ENCODE measurements at places on chromosomes 4 and X.

GRCh38 chr4:40916880-40917279 lies 167.1 kb downstream of the NSUN7 start:
- no peak for DNase-seq

DNA sequence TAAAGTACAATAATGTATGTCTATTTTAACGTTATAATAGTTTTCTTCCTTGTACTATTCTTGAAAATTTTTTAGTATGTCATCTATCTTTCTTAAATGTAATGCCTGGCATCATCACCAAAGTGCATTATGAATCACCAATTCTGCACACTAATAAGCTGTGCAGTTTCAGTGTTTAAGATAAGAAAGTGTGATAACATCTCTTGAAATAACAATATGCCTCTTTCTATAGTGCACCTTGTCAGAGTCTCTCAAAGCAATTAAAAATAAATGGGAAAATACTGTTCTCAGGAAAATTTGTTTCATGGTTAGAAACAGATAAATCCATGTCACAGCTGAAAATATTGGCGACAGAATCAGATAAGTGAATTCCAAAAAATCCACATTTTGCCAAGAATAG lies 457.4 kb upstream of the PCDH10 start:
- DNase-seq = no peak

DNA sequence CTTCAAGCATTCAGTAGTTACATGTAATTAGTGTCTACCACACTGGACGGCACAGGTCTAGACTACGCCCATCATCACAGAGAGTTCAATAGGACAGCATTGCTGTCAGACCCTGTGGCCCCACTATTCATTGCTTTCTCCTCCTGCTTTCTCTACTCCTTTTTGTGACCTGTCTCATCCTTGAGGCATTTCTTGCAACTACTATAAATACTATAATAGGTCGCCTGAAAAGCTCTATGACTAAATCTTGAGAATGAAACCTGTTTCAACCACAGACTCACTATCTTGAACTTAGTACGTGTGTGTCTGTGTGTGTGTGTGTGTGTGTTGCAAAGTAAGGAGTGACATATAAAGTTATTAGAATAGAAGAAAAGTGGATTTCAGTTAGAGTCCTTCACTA lies 252.9 kb upstream of the KLF3 start:
- no peak for DNase-seq

GRCh38 chrX:132491191-132491590 lies 2.4 kb upstream of the MBNL3 start:
- DNase-seq = no peak

GRCh38 chrX:131802836-131803626 lies 220.1 kb upstream of the STK26 start:
- no peak for DNase-seq

DNA sequence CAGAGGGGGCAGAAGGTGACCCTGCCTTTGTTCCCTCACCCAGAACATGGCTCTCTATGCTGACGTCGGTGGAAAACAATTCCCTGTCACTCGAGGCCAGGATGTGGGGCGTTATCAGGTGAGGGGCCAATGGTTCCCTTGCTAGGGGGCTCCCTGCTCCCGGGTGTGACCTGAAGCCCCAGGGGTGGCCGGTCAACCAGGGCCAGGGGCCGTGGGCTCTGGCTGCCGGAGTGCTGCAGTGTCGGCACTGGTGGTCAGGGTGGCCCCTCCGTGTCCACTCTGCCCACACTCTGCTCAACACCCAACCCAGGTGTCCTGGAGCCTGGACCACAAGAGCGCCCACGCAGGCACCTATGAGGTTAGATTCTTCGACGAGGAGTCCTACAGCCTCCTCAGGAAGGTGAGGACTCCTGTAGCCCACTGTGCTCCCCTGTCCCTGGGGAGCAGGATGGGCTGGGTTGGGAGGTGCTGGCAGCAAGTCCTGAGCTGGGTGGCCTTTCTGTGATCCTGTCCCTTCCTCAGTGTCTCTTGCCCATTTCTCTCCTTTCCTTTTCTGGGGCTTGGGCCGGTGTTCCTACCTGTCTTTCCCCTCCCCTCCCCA lies 3.0 kb downstream of the SSR4 start:
- no peak for DNase-seq

GRCh38 chrX:135651647-135652295 lies 61.7 kb upstream of the CT45A1 start:
- no peak for DNase-seq

DNA sequence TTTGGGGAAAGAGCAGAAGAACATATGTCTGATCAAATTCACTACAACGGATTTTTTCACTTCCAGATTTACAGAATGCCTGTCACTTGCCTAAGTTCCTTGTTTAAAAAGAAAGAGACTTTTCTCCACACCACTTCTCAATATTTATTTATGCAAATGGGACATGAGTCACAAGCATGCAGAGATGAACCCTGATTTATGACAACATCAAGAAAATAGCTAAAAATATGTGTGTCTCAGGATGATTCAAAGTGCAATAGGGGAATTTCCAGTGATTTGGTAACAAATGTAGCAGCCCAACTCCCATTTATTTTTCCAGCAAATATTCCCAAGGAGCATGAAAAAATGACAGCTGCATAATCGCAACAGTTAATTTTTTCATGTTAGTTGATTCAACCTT lies 180.4 kb upstream of the FAT1 start:
- no peak for DNase-seq

- no peak for DNase-seq
Measured at GRCh38 chr4:139584784-139585183, 28.8 kb upstream of the SETD7 start.

GRCh38 chr4:108171339-108172230 lies 2.9 kb upstream of the LEF1 start:
- DNase-seq = peak; percentile 29

- no peak for DNase-seq
Measured at GRCh38 chrX:135688137-135688536, 25.3 kb upstream of the CT45A1 start.

DNA sequence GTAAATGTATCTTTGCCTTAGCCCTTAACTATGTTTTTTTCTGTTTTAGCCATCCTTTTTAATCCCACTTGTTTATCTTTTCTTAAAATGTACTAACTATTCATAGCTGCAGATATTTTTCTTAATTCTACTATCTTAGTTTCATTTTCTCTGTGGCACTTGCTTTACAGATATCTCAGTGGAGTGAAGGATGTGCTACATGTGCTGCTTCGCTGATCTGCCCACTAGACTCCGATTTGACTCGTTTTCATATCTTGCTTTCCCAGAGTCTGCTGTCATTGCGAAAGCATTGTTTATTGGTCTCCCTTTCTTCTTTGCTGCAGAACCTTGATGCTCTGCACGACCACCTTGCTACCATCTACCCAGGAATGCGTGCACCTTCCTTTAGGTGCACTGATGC lies 30.6 kb downstream of the GUCY1B1 start:
- DNase-seq = no peak

- DNase-seq = no peak
Measured at GRCh38 chr4:13430834-13431568, 53.1 kb downstream of the RAB28 start.

DNA sequence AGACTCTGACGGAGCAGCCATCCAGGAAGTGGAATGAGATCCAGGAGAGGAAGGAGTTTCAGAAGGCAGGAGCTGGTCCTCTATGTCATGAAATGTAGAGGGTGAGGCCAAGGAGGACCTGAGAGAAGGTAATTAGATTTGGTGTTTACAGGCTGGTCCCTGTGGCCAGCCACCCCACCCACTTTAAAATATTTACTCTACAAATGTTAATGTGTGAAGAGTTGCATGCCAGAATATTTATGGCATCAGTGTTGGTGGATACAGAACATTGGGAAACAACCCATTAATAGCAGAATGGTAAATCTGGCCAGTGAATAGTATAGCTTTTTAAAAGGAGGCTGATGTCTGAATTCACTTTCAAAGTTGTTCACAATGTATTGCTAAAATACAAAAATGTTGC lies 17.6 kb downstream of the TMEM164 start:
- DNase-seq = no peak

DNA sequence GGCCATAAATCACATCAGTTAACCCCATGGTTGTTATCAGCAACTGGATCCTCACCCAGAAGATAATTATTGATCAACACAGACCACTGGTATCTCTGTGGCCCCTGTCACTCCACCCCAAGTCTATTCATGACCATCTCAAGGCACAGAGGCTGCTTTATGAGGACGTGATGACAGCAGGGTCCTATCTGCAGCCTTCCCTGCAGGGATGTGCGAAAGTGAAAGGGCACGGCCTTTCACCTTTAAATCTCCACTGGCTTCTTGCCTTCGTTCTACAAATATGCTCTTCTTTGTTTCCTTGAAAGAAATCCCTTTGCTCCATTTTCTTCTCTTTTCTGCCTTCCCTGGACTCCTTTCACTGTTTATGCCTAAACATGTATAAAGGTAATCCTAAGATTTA lies 170.6 kb upstream of the EDNRA start:
- no peak for DNase-seq

DNA sequence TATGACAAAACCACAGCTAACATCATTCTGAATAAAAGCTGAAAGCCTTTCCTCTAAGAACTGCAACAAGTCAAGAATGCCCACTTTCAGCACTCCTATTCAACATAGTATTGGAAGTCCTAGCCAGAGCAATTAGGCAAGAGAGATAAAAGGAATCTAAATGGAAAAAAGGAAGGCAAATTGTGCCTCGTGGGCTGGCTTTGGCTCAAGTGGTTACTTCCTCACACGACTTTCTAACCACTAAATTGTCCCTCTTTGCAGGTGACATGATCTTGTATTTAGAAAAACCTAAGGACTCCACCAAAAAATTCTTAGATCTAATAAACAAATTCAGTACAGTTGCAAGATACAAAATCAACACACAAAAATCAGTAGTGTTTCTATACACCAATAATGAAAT lies 57.2 kb downstream of the SCML2 start:
- DNase-seq = no peak

DNA sequence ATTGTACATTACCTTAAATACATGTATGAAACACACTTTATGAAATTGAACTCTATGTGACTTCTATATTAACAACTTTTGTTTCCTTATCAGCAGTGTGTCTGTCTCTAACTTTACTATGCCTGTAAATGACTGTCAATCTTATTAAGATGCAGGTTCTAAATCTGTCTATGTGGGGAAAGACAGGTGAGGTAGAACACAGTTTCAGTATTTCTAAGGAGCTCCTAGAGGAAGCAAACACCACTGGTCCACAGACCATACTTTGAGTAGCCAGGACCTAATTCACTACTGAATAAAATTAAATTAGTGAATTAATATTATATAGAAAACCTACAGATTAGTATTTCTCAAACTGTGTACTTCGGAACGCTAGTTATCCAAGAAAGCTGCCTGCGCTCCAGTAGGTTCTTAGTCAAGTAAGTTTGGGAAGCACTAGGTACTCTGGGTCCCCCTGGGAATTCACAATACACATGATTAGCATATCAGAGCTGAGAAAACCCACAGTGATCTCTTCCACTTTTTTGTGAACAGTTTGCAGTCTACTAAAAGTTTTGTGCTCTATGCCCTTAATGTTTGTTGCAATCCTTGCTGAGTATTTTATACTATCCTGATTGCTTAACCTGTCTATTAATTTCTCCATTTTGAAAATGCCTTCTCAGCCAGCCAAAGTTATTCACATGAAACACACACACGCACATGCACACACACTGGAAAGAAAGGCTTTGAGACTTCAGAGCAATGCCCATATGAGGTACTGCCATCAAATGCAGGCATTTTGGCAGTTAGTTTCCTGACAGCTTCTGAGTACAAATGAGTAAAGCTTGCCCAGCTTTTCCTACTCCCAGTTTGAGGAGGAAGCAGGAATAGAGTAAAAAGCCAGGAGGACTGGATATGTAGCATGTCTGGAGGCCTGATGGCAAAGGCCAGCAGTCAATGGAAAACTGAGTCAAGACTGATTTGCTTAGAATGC lies 133.6 kb upstream of the CPEB2 start:
- DNase-seq = no peak

GRCh38 chr4:69773484-69773883 lies 13.1 kb upstream of the SULT1B1 start:
- DNase-seq = no peak

GRCh38 chrX:151896734-151897474 lies 15.8 kb upstream of the MAGEA4 start:
- DNase-seq = no peak

- DNase-seq = no peak
Measured at GRCh38 chr4:76902233-76902890, 4.4 kb upstream of the SOWAHB start.

DNA sequence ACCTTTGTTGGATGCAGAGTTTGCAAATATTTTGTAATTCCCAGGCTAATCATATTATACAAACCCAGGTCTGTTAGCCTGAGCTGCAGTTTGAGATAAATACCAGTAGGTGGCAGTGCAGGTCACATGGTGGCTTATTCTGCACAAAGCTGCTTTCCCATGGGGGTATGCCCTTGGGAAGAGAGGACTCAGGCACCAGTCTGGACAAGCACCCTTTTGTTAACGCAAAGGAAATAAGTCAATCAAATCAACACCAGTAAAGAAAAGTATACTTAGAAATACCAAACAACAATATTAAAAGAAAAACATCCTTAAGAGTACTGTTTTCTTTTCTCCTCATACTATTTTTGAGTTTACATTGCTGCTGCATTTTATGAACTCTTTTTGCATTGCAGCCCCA lies 389.0 kb upstream of the ZFP42 start:
- DNase-seq = no peak

- no peak for DNase-seq
Measured at GRCh38 chr4:100891808-100892207, 374.0 kb upstream of the EMCN start.

- DNase-seq = no peak
Measured at GRCh38 chr4:59818656-59819055, 1381.5 kb upstream of the ADGRL3 start.

DNA sequence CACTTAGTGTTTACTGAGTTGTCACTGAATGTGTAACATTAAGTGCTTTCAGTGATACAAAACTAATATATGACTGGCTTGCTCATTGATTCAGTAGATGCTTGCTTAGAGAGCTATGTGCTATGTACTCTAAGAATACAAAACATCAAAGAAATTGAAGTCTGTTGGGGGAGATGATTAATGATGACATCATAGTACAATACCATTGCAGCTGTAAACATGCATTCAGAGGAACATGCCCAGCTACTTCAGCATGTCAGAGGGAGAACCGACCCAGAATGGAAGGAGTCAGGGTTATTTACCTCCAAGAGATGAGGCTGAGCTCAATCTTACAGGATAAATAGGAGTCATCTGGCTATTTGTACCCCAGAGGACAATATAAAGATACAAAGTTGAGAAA lies 290.8 kb downstream of the TENM3 start:
- DNase-seq = no peak

- DNase-seq = no peak
Measured at GRCh38 chr4:78707793-78708192, 68.4 kb upstream of the BMP2K start.

DNA sequence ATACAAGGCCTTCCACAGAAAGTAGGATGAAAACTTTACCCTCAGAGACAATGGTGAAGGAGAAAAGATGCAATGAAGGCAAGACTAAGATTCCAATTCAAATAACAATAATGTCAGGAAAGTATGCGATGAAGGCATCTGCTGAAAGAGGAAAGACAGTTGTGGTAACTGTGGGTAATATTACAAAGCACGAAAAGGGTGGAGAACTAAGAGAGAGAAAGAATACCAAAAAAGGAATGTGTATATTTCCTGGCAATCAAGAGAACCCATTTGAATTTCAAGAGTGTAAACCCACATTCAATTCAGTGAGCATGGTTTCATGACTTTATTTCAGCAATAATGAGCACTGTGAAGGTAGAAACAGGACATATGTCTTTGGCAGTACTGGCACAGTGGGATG lies 225.5 kb downstream of the PALLD start:
- no peak for DNase-seq
